ENCODE measurements at places on chromosomes 1 and 21. TPM values are rescaled to one million over a fixed set of nuclear protein-coding genes. Genes with fewer than 3 reads are reported as not detected.

- no peak overlapping the region for H3K4me3 ChIP-seq
- DNase-seq, result no peak
- H3K27ac ChIP-seq, result no peak overlapping the region
- no peaks in the 10 kb centered on the region for H3K36me3 ChIP-seq
- H3K4me1 ChIP-seq, result no peaks in the 10 kb centered on the region
Observed at GRCh38 chr1:63960326-63960725, 186.5 kb downstream of the ROR1 start.

Gene CD101
- total RNA-seq, result 0.75 TPM

Gene CXADR
- total RNA-seq, result not detected

Gene GJA8
- total RNA-seq, result not detected

DNA sequence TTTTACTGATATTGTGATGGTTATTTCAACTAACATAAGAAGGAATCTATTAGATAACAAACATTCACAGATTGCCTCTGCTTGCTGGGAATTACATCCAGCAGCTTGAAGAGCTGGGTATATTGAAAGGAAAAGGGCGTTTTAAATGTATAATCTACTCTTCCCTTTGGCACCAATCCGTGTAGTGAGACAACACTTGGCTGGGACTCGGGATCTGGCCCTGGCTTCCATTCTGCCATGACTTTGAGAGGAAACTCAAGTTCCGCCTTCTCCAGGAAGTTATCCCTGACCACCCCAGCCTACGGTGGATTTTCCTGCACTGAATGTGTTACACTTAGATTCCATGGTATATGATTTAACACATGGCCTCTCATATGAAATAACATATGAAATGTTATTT lies 86.9 kb upstream of the UBE2U start:
- H3K27ac ChIP-seq, result no peak overlapping the region
- DNase-seq, result no peak
- H3K36me3 ChIP-seq, result no peaks in the 10 kb centered on the region
- H3K4me1 ChIP-seq, result no peaks in the 10 kb centered on the region
- H3K27me3 ChIP-seq, result no peaks in the 10 kb centered on the region

DNA sequence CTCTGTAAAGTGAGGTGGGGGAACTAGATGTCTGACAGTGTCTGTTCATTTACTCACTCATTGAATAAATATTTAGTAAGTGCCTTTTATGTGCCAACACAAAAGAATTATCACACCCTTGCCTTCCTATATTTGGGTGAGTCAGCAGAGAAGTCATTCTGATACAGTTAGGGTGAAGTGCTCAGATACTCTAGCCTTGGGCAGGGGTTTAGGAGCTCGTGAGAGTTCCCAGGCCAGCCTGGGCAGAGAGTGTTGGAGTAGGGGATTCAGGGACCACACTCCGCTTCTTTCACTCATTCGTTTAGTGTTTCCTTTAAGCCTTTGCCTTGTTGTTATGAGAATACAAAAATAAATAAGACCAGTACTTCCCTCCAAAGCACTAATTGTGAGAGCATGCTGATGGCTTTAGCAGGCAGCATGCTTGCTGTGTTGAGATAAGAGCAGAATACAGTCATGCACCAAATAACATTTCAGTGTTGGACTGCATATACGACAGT lies 83.9 kb downstream of the DYRK1A start:
- no peaks in the 10 kb centered on the region for H3K27me3 ChIP-seq
- no peak for DNase-seq
- peaks cover 15% of the 10 kb centered on the region for H3K36me3 ChIP-seq
- no peak overlapping the region for H3K4me3 ChIP-seq
- no peak overlapping the region for H3K27ac ChIP-seq

Gene SPRR2E
- total RNA-seq, result not detected

DNA sequence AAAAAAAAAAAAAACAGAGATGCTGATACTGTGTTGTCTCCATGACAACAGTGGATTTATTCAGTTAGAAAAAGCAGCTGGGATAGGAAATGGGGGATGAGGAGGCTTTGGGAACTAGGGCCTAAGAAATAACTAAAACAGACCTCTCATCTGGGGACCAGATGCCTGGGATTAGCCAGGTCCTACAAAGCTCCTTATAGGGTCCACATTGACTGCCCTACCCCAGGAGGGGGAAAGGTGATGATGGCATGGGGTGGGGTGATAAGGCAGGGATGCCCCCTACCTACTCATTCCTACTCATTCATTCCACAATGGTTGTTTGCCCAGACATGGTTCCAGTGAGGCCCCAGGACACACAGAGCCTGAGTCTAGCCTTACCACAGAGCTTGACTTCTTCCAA lies 131.2 kb downstream of the PLXNA2 start:
- no peak overlapping the region for H3K4me3 ChIP-seq
- DNase-seq, result no peak
- no peaks in the 10 kb centered on the region for H3K36me3 ChIP-seq

Data from B cell (primary cell).